ENCODE measurements at places on chromosomes 12 and 14.
A peak's percentile ranks its signal among the peaks of the same experiment; 100 is the strongest.

- DNase-seq: no peak
Measured at GRCh38 chr12:92063641-92064040, 82.0 kb downstream of the BTG1 start.

- peak; percentile 81 for DNase-seq
Measured at GRCh38 chr12:52865090-52865944, 16.5 kb upstream of the KRT78 start.

- peak; percentile 40 for DNase-seq
Measured at GRCh38 chr14:71532344-71532743, 399.9 kb upstream of the RGS6 start.

- no peak for DNase-seq
Measured at GRCh38 chr12:90870971-90871725, 83.8 kb downstream of the CCER1 start.

GRCh38 chr12:91662021-91662420 lies 479.4 kb upstream of the DCN start:
- no peak for DNase-seq

DNA sequence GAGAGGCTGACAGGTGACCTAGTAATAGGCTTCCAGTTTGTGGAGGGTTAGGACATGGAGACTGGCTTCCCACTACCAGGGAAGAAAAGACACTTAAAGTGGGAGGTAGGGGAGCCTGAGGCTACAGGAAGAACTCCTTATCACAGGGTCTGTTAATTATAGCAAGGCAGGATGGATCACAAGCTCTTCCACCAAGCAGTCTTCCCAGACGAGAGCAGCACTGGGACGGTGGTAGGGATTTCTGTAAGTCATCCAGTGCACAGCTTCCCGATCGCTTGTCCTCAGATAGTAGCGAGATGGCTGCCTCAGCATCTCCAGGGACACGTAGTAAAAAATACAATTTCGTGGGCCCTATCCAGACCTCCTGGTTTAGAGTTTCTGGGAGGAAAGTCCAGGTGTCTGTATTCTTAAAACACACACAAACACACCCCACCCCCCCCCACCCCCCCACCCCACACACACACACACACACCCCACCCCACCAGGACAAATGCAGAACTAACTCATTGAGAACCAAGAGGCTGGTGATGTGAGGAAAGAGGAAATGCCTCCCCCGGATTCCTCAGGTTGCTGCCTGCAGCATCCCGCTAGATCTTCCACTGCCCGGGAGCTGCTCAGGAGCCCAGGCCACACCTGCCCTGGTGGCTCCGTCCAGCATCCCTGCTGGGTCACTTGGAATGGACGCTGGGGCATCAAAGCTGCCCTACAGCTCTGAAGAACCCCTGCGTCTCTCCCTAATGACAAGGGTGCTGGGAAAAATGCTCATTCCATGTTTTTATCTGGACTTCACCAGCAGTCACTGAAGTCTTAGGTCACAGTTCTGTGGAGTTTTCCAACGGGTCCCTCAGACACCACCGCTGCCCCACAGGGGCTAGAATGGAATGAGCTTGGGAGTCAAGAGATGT lies 307.2 kb downstream of the CACNA1C start:
- no peak for DNase-seq

DNA sequence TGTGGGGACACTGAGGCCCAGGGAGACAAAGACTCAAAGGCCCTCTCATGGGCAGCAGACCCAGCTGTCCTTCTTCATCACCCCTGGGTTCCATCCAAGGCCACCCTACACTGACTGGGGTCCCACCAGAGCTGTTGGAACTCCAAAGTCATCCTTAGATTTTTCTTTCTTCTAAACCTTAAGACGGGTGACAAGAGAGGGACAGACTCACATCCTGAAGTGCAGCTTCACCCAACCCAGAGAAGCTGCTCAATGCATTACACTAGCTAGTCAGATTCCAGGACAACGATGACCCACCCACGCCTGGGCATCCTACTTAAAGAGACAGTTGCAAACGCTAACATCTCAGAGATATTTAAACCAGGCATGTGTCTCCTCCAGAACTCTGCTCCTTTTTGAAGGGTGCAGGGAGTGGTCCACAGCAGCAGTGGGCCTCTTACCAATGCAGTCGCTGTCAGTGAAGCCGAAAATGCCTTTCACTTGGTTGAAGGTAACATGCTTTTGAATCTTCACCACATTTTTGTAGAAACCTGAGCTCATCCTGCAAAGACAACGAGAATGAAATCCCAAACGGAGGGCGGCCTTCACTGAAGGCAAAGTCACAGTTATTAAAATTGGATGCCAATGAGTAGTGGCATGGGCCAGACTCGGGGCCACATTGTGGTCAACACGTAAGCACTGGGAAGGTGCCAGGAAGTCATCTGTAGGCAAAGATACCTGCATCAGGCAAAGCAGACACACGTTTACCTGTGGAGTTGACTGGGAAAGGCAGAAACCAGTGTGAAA lies 23.4 kb downstream of the SLC25A47 start:
- no peak for DNase-seq

- no peak for DNase-seq
Measured at GRCh38 chr12:21985155-21985554, 43.9 kb upstream of the ABCC9 start.

- no peak for DNase-seq
Measured at GRCh38 chr12:11951209-11951608, 119.5 kb upstream of the BCL2L14 start.

DNA sequence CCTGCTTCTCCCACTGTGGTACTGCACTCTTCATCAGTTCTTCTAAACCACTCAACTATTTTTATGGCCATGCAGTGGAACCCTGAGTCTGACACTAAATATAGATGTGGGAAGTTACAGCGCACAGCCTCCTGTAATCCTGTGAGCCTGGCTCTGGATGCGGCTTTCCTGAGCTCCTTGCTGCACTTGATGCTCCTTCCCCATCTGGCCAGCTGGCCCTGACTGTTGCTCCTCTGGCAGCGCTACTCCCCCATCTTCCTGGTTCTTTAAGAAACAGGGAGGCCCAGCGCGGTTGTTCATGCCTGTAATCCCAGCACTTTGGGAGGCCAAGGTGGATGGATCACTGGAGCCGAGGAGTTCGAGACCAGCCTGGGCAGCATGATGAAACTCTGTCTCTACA lies 24.6 kb downstream of the IQSEC3 start:
- DNase-seq: no peak

- DNase-seq: no peak
Measured at GRCh38 chr12:92421701-92422100, 276.1 kb upstream of the BTG1 start.

DNA sequence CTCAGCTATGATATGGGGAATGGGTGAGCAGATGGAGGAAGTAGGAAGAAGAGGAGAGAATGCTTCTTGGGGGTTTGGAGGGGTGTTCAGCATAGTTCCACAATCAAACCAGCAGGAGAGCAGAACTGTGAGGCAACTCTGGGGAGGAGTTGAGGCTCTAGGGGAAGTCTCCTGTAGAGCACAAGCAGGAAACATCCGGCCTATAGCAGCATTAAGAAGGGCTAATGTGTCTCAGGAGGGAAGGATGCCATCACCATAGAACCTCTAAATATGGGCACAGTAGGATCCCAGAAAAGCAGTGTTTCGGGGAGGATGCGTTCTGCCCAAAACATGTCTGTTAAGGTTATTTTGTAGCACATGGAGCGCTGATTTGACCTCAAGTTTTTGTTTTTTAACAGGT lies 8.4 kb upstream of the SALL2 start:
- DNase-seq: no peak

- no peak for DNase-seq
Measured at GRCh38 chr14:64755781-64756221, 51.6 kb downstream of the PLEKHG3 start.

DNA sequence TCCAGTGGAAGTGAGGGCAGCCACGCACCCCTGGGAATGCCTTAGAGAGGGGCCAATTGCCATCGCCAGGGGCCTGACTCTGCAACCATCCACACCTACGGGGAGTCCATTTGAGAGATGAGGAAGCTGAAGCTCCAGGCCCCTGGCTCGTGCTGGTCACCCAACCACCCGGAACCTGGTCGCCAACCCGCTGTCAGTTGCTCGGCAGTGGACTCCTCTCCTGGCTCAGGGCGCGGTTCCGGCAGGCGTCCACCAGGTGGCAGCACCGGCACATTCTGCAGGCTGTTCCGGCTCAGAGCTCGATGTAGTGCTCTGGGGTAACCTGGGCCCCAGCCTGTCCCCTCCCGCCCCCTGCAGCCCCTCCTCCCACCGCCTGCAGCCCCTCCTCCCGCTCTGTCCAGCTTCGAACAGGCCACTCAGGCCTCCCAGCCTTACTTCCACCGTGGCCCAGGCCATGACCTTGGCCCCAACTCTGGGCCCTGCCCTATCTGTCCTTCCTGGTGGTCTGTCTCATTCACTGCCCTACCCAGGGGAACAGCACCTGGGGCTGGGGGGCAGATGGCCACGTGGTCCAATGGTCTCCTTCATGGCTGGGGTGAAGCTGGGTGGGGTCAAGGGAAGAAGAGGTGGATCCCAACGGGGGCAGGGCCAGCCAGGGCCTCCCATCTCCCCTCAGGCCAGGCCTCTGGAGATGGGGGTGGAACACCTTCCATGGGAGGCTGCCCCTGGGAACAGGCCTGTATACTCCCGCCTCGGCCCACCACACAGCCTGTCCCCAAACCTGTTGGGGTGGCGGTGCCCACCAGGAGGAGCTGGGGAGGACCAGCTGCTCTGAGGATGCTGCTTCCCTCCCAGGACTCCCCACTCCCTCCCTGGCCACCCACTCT lies 15.7 kb downstream of the SIVA1 start:
- DNase-seq: peak; percentile 94

DNA sequence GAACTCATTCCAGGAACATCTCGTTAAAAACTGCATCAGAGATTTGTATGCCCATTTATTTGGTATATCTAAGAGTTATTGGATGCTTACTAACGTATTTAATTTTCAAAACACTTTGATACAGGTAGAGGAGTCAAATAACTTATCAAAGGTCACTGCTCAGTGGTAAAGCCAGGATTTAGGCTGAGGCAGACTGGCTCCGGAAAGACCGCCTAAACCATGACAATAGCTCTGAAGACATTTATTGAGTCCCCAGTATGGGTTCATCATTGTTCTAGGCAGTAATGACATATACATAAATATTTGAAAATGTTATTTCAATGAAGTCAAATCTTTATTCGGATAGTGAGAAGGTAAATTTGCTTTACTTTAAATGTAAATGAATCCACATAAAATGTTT lies 30.3 kb downstream of the WBP11 start:
- no peak for DNase-seq

DNA sequence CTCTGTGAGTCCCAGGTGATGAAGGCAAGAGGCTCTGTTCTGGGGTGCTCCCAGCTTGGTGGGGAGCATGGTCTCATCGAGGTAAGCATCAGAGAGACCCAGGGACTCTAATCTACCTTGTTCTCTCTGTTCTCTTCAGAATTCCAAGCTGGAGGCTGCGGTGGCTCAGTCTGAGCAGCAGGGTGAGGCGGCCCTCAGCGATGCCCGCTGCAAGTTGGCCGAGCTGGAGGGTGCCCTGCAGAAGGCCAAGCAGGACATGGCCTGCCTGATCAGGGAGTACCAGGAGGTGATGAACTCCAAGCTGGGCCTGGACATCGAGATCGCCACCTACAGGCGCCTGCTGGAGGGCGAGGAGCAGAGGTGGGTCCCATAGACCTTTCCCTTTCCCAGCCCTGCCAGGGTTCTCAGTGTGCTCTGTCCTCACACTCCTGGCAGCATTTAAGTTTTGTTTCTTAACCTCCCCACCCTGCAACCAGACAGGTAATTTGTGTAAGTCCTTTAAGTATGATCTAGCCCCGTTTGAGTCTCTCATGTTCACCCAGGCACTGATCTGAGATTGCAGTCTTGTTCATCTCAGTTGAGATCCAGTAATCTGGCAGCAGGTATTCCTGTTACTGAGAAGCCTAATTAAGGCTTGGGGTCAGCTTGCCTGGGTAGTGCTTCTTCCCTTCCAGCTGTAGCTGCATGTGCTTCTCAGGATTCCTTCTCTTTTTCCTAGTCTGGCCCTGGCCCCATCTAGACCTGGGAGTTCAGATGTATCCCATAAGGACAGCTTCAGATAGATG lies 14.8 kb upstream of the KRT81 start:
- DNase-seq: no peak

- no peak for DNase-seq
Measured at GRCh38 chr14:21527318-21527679, 1.2 kb upstream of the SALL2 start.

GRCh38 chr14:103141117-103141796 lies 18.0 kb downstream of the TNFAIP2 start:
- DNase-seq: no peak

DNA sequence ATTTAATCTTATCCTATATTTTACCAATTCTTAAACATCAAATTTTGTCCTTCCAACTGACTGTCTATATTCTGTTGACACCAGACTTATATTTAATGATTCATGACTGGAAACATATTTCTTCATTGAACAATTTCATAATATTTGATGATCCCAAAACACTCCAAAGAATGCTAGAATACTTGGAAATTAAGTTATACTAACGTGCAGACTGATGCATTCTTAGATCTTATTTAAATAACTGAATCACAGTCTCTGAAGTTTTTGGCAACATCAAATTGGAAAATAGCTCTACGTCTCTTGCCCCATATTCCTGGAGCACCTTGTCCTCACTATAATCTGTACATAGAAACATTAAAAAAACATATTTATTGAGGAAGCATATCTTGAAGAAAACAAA lies 127.4 kb downstream of the HMGA2 start:
- DNase-seq: no peak

DNA sequence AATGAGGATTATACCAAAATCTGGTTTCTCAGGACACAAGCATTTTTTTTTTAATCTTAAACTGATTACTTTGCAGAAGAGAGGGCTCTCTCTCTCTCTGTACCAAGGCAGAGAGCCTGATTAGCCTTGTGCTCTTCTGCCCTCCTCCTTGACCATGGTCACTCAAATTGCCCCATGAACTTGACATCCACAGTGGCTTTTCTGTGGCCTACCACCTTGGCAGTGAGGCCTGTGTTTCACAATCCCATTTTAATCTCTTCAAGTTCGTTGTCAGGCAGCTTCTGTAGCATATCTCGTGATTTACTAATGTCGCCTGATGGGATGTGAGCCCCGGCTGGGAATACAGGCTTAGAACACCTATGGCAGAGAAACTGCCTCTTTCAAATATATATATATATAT lies 30.7 kb upstream of the PWP1 start:
- DNase-seq: no peak

DNA sequence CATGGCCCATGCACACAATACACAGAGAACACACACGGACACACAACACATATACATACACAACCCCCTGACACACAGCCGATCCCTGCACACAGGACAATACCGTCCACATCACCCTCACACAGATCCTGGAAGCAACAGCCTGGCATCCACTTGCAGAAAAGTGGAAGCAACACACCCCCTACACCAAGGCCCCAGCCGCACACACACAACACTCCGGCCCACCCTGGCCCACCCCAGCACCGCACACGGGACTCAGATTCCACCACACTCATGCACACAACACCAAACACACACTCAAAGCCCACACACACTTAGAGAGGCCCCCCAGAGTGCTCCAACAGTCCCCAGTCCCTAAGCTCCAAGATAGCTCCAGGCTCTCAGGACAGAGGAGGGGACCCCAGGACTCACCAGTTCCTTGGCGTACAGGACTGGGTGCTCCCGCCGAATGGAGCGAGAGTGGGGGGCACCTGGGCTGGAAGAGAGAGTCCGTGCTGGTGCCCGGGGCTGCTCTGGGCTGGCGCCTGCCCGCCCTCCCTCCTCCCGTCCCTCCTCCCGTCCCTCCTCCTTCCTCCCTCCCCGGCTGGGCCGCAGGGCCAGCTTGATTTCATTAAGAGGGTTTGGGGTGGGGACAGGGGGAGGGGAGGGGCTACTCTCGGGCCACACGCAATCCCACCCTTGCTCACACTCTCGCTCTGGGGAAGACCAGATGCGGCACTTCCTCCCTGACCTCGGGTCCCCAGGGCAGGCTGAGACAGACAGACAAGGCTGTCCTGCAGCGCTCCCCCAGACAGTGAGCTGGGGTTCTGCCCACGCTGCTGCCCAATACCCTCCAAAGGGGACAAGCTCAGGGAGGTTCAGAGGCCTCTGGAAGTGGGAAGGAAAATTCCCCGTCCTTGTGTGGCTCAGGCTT lies at the start of gene TMEM119:
TSS of gene TMEM119 (minus strand) at position 526 of the 913 bp plus-strand sequence. CDS start 5,701 bp downstream, outside the sequence.
- peak; percentile 80 for DNase-seq
